ENCODE measurements at places on chromosomes 1 and 21.

GRCh38 chr1:180092931-180093650 lies 61.6 kb upstream of the QSOX1 start:
- DNase-seq = no peak

DNA sequence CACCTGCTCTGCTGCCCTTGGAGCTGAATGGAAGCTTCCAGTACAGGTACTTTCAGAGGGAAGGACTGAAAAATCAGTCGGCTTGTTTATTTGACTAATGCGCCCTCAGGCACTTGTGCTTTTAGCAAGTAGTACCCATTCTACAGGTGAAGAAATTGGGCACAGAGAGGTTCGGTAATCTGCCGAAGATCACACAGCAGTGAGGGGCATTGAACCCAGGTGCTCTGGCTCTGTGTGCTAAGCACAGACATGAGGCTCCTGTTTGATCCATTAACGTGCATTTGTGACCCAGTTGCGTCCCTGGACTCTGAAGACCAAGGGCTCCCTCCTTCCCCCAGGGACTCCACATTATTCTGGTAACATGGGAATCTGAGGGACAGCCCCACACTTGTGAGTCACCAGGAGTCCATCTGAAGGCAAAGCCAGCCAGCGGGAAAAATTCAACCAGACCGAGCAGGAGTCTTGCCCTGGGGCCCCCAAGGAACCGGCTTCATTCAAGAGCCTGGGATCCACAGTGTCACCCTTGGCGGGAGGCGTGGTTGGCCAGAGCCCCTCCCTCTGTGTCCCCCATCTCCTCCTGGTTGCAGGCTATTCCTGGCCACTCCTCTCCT lies 192.4 kb upstream of the ARHGEF16 start:
- no peak for DNase-seq

DNA sequence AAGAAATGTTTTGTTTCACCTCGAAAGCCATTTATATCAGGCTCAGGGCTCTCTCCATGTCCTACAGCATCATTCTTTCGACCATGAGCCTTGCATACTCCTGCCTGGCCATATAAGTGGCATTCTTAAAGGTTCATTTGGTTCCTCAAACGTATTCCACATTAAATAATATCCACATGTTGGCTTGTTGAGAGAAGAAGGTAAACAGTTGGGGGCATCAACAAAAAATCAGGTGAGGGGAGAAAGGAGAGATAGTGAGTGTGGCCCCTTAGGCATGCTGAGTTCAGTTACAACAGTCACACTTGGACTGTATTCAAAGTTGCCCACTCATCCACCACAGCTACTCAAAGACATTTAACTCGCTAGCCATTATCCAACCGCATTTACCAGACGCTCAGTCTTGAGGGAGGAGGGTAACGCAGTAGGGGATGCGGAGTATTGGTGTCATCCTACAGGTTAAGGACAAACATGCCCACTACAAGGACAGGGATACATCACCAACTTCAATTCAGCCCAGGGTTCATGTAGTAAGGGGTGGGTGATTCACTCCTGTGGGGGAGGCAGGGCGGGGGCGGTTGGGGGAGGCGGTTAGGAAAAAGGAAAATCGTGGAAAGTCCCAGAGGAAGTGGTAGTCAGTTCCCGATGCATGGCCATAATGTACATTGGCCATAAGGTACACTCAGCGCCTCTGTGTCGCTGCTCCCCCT lies 1.4 kb downstream of the ZNF697 start:
- DNase-seq = peak; percentile 69

- peak; percentile 93 for DNase-seq
Measured at GRCh38 chr1:27044613-27045151, 32.0 kb upstream of the TENT5B start.

DNA sequence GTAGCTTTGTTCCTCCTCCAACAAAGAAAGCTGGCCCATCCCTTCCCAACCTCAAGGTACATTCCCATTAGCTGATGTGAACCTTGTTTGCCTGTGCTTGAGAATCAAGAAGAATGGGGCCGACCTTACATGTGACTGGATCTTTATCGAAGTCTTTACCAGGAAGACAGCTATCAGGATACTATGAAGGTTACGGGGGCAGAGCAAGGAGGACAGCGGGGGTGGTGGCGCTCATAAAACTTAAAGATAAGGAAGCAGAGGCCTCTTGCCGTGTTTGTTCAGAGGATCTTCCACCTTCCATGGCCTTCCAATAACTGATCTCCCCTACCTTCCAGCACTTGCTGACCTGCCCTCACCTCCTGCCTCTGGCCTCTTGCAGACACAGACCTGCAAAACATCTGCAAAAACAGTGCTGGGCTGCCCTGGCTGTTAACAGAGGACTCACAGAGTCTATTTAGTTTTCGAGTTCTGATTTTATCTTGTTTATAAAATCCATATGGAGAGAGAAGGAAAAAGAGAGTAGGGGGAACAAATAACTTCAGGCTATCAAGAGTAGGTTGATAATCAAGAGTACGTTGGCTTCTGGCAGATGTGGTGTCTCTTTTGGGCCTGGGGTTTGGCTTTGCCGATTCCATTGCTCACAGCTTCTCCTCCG lies 198.0 kb downstream of the HUNK start:
- DNase-seq = no peak
